ENCODE measurements at places on chromosomes 4 and X. TPM values are rescaled to one million over a fixed set of nuclear protein-coding genes. Genes with fewer than 3 reads are reported as not detected.

KLB gene
- total RNA-seq, result 0.20 TPM

GPRIN3 gene
- total RNA-seq, result 19.3 TPM

SYTL5 gene
- total RNA-seq, result 0.30 TPM

- H3K27ac ChIP-seq, result no peak overlapping the region
- H3K27me3 ChIP-seq, result no peaks in the 10 kb centered on the region
- H3K4me1 ChIP-seq, result no peaks in the 10 kb centered on the region
- no peak overlapping the region for H3K4me3 ChIP-seq
Measured at GRCh38 chrX:123728016-123728415, 4.8 kb downstream of the THOC2 start.

DNA sequence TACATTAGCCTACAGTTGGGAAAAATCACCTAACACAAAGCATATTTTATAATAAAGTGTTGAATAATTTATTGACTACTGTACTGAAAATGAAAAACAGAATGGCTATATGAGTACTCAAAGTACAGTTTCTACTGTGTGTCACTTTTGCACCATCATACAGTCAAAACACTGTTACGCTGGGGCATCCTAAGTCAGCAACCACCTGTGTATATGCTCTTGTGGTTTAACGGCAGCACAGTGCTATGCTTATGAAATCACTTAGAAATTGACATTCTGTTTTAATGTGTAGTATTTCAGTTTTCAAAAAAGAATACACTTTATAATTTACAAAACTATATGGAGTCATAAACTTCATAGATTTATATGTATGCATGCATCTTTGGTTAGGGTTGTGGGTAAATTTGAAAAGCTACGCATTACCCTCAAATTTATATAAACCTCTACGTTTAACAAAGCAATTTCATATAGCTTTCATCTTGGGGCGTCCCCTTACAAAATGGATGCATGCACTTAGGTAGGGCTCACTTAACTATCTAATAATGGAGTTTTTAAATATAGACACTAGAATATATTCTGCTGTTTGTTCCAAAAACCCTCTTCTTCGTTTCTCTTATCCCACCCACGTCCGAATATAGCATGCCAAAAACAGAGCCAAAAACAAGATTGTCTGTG is 690 bp upstream of the NEIL3 start:
- H3K27me3 ChIP-seq, result no peaks in the 10 kb centered on the region
- peak overlapping the region; percentile 34 for H3K27ac ChIP-seq
- H3K36me3 ChIP-seq, result no peaks in the 10 kb centered on the region
- H3K4me1 ChIP-seq, result peaks cover 21% of the 10 kb centered on the region
- H3K4me3 ChIP-seq, result peak overlapping the region; percentile 80
- DNase-seq, result no peak

DNA sequence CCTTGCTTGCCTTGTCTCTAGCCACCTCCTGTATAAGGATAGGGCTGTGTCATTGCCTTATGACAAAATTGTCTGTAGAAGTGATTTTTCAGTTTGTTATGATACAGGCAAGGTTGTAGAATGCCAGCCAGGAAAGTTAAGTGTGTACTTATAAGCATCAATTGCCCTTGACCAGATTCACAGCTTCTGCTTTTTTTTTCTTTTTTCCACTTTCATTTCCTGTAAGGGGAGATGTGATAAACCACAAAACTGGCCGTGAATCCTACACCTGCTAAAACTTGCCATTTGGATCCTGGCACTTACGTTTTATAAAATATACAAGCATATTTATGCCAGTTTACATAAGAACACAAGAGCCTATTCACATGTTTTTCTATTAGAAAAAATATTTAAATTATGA is 35.0 kb upstream of the BMPR1B start:
- DNase-seq, result no peak
- H3K4me1 ChIP-seq, result no peaks in the 10 kb centered on the region
- no peak overlapping the region for H3K4me3 ChIP-seq
- no peaks in the 10 kb centered on the region for H3K27me3 ChIP-seq
- no peak overlapping the region for H3K27ac ChIP-seq
- H3K36me3 ChIP-seq, result no peaks in the 10 kb centered on the region
